ENCODE measurements at places on chromosomes 5 and 9.

DNA sequence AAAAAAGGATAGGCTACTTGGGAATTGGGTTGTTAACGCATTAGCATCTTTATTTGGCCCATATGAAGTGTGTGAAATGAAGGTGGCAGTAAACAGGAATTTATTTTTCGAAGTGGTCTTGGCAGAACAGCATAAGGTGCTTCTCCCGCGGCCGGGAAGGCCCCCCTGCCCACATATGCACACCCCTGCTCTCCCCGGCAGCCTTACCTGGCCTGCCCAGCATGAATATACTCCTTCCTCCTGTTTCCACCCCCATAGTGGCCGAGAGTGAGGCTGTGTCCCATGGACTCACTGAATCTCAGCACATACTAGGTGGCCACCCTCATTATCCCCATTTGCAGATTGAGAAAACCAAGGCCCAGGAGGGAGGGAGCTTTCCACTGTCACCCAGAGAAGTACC lies 54.0 kb upstream of the OLFM1 start:
- DNase-seq = no peak

- no peak for DNase-seq
These were observed 90.8 kb downstream of the CAAP1 start for GRCh38 chr9:26801772-26802171.

- no peak for DNase-seq
These were observed 89.2 kb upstream of the PRRC1 start for GRCh38 chr5:127428276-127428675.

DNA sequence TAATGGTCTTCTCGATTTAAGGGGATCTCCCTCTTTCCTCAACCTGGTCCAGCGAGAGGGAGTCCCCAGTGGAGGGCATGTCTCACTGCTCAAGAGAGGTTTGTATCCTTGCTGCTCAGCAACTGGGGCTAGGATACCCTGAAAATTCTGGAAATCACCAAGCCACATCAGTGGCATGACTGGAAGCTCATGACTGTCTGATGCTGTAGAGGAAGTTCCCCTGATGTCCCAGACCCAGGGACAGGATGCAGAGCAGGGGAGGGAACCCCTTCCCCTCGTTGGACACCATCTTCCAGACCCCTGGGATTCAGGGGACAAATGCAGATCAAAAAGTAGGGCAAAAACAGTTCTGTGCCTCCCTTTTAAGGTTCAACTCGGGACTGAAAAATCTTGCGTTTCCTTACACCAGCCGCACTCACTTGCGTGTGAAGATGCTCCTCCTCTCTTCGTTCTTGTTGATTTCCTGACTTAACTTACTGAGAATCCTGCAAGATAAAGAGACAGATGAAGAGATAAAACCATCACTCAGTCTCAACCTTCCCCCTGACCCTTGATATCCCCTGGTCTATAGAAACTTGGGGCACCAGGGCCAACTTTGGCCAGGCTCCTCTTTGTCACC lies 22.1 kb downstream of the LCP2 start:
- DNase-seq = no peak

DNA sequence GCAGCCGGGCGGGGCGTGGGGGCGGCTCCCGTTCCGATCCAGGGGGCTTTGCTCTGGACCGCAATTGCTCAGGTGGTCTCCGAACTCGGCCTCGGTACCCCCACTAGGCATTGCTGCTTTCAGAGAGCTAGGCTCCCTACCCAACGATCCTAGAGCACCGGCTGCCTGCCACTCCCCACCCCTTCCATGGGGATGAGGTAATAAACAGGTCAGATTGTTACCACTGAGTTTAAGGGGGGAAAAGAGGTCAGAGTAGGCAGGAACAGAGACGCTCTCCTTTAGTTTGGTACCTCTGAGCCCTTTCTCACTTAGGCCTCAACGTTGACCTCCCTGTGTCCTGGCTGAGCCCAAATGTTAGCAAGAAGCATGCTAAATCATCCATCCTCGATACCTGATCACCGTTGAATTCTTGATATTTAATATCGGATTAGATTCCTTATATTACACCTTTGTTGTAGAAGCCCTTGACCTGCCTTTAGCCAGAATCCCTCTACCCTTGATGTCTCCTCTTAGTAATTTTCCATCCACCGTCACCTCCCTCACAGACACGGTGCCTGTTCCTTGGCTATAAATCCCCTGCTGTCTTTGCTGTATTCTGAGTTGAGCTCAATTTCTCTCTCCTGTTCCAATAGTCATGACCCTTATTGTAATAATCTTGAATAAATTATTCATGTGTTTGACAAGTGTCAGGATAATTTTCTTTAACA lies 588 bp upstream of the PLPP1 start:
- DNase-seq = no peak

- DNase-seq = no peak
These were observed 3.2 kb upstream of the UHRF2 start for GRCh38 chr9:6409811-6410210.

DNA sequence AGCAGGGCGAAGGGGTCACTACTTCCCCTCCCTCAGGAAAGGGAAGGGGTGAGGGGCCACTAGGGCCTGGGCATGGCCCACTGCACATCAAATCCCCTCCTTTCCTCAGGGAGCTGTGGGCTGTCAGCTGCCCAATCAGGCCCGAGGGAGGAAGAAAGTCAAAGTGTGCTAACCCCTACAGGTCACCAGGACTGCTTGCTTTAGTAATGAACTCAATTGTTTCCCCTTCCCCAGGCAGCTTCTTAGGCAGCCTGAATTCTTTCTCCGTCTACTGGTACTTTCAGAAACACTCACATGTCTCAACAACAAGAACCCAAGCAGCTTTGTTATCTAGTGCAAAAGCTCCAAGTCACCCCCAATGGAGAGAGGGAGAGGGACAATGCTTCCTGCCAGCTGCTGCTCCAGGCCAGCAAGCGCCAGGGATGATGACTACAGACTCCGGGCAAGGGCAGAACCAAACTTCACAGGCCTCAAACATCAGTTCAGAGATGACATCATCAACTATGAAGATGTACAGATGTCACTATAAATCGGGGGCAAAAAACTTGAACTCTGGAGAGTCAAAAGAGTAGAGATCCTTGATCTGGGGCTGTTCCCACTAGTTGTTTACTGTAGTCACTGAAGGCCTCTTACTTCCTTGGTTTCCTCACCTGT lies 100.7 kb downstream of the SLIT3 start:
- no peak for DNase-seq

DNA sequence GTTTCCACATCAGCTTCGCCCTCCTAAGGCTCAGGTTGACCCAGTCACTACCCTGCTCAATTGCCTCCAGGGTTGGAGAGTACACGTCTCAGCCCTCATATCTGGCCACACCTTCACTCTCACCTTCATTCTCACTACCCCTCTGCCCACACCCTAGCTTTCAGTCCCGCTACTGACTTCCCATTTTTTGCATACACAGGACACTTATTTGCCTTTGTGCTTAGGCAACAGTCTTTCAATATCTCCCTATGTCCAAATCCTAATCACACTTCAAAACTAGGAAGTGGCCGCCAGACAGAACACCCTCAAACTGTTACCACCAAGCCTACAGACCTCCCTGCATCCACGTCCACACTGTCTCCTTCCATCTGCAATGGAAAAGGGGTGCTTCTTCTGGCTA lies 10.9 kb downstream of the MCTP1 start:
- no peak for DNase-seq

GRCh38 chr5:158174918-158175851 lies 316.2 kb upstream of the CLINT1 start:
- no peak for DNase-seq

- DNase-seq = no peak
These were observed 50.4 kb downstream of the MAST4 start for GRCh38 chr5:66646570-66646969.

GRCh38 chr5:14590949-14591348 lies 9.4 kb downstream of the OTULINL start:
- no peak for DNase-seq

DNA sequence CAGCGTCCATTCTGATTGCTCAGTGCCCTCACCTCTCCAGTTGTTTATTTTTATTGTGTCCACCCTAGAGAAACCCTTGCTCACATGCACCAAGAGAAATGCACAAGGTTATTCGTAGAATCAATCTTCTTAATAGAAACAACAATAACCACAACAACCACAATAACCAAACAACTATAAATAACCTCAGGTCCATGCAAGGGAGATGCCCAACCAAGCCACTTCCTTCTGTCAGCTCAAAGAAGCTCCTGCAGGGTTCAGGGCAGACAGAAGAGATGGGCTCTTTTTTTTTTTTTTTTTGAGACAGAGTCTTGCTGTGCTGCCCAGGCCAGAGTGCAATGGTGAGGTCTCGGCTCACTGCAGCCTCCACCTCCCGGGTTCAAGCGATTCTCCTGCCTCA lies 14.9 kb upstream of the TCOF1 start:
- no peak for DNase-seq

DNA sequence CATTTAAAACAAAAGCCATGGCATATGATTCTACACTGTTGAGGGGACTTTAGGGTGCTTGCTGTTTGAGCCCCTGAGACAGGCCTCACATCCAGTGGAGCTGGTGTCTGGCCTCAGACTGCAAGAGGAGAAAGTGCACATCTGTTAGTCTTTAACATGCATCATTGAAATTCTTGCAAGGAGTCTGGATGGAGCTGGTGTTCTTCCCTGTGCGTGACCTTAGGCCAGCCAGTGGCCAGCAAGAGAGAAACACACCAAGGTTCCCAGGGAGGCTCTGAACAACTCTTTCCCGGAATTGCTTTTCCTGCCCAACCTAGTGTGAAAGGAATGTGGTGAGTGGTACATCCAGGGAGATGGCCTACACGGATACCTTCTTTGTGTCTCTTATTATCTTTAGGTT lies 282.8 kb upstream of the TNC start:
- DNase-seq = no peak

DNA sequence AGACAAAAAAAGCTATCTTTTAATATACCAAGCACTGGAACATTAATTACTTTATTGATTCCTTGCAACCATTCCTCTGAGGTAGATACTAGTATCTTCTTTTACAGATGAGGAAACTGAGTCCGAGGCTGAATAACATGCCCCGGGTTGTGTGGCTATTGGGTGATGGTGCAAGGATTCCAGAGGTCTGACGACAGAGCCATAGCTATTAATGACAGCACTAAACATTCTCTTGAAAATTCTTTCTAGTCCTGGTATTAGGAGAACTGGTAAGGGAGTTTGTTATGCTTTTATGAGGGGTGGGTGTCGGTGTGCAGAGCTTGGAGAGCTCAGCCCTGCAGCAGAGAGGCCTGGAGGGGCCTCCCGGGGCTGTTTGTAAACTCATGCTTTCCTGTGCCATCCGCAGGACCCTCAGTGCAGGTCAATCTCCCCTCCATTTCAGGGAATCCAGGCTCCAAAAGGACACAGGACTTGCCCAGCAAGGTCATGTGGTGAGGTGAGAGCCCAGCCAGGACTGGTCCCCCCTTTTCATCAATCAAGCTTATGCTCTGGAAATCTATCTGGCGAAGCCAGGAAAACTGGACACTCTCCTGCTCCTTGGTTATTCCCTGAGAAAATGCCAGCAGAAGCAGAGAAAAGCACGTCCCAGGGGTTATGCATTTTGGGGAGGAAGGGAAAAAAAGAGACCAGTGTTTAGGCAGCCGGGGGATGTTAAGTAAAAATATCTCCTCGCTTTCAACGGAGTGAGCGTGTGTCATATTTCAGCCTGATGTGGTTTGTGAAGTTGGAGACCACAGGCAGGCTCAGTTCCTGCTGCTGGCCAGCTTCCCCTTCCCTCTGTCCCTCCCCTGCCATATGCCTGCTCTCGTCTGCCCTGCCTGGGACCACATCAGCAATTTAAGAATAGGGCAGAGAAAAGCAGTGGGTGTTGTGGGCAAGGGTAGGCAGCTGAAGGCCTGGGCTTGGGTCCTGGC lies 3.7 kb downstream of the GSN start:
- peak; percentile 85 for DNase-seq

GRCh38 chr5:65157906-65158603 lies 323.7 kb downstream of the ADAMTS6 start:
- DNase-seq = no peak

DNA sequence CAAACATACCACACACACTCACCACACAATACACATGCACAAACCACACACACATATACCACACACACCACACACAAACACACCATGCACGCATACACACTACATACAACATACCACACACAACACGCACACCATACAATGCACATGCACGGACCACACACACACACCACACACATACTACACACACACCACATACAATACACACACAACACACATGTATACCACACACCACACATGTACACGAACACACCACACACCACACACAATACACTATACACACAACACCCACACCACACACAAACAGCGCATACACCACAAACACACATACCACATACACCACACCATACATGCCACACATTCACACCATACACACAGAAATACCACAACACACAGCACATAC lies 480.3 kb downstream of the DIRAS2 start:
- DNase-seq = no peak

- DNase-seq = peak; percentile 24
These were observed 36.8 kb downstream of the NDST1 start for GRCh38 chr5:150544611-150545219.

- DNase-seq = no peak
These were observed 4.0 kb downstream of the MYOZ3 start for GRCh38 chr5:150665044-150665443.

- no peak for DNase-seq
These were observed at the start of gene PCDHGA8 for GRCh38 chr5:141392429-141393198. Gene PCDHGA8 (plus strand): TSS chr5:141392633. CDS start chr5:141392814, 181 bp downstream.

DNA sequence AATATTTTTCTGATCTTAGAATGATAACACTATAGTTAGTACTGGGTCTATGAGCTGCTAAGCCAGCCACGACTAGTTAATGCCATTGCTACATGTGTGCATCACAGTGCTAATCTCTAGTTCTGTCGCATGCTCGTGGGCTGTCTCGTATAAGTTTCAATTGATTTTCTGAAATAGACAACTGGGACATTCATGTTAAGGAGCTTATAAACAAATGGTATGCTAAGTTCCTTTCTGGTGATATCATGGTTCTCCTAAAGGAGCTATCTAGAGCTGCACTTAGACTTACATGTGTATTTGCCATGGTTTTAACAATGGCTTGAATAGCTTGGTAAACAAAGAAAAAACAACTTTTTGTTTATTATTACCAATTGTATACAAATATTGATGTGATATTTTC lies 46.2 kb downstream of the F2RL2 start:
- no peak for DNase-seq

GRCh38 chr9:69193685-69194032 lies 19.6 kb downstream of the TJP2 start:
- no peak for DNase-seq

- no peak for DNase-seq
These were observed at the start of gene IL33 for GRCh38 chr9:6215562-6215961. Gene IL33 (plus strand): TSS chr9:6215807. CDS start chr9:6241695, 25,888 bp downstream.

GRCh38 chr5:27389696-27390095 lies 351.3 kb upstream of the CDH9 start:
- DNase-seq = no peak

GRCh38 chr9:94812343-94812742 lies 85.8 kb downstream of the AOPEP start:
- DNase-seq = no peak

- no peak for DNase-seq
These were observed 49.4 kb downstream of the PLK2 start for GRCh38 chr5:58410441-58410840.

DNA sequence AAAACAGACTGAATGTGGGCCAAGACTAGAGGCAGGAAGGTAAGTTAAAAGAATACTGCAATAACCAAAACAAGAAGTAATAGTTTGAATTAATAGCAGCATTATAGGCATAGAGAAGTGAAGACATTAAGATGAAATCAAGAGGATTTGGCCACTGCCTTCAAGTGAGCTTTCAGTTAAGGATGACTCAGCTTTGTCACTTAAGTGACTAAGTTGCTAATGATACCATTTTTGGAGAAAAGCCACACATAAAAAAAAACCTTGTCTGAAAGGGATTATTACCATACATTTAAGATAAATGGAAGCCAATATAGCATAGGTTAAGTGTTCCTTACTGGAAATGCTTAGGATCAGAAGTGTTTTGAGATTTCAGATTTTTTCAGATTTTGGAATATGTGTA lies 57.0 kb downstream of the ECPAS start:
- no peak for DNase-seq

Data from GF-D8 (cell line).